HuH-7 (cell line): ENCODE measurements at places on chromosomes 6 and 20.

DNA sequence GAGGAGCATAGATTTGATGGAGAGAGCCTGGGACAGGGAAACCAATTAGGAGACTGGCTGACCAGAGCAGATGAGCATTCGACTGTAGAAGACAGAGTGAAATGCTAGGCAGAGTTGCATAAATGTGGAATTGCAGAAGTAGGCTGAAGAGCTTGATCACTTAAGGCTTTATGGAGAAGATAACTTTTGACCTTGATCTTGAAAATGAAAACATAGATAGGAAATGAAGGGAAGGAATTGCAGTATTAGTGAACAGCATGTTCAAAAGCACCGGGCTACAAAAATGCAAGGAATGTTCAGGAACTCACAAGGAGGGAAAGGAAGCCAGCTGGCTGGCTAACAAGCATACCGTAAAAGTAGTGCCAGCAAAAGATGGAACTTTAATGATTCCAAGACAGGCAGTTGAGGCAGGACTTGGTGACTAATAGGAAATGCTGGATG, 20.5 kb upstream of the LTV1 start:
- no peak for DNase-seq

GRCh38 chr6:2852921-2853322, 11.3 kb upstream of the SERPINB1 start:
- no peak for DNase-seq

DNA sequence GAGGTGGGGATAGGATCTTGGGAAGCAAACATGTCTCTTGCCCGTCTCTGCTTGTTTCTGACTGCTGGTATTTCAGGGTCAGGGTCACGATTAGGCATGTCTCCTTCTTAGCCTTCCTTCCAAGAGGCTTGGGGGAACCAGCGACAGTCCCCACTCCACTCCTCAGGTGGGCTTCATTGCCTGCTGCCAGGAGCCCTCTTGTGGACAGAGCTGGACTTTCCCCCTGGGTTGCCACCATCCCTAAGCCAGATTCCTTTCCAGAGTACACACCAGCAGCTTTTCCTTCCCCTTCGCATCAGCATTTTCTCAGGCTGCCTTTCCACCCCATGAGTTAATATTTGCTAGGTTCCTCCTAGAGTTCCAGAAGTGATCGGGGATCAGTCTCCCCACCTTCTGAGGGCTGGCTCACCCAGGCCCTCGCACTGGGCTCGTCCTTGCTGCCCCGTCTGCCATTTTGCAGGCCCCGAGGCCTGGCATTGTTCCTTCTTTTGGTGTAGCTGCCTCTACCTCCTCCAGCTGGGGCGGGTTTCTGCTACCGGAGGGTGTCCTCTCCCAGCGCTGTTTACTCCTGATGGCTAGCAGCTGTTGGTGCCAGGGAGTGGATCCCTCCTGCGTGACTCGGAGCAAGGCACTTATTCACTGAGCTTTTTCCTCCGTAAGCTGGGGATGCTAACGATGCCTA, 8.8 kb upstream of the C20orf144 start:
- DNase-seq, result peak; percentile 98

- no peak for DNase-seq
Measured at GRCh38 chr6:33777398-33778388, 11.2 kb downstream of the LEMD2 start.
